M059J (cell line): ENCODE measurements at places on chromosomes 16 and 17. TPM values are rescaled to one million over a fixed set of nuclear protein-coding genes. Genes with fewer than 3 reads are reported as not detected.
A peak's percentile ranks its signal among the peaks of the same experiment; 100 is the strongest.

Gene CTRB2
- not detected in 2 replicates for total RNA-seq

Gene CTRB1
- total RNA-seq: not detected in 2 replicates

Gene TEX2
- total RNA-seq: 13.4 and 22.6 TPM in 2 replicates

GRCh38 chr17:78779850-78780249 lies 2.2 kb downstream of the CYTH1 start:
- no peak for DNase-seq

GRCh38 chr17:67378454-67379250 lies 1.6 kb downstream of the PITPNC1 start:
- DNase-seq: peak; percentile 81

DNA sequence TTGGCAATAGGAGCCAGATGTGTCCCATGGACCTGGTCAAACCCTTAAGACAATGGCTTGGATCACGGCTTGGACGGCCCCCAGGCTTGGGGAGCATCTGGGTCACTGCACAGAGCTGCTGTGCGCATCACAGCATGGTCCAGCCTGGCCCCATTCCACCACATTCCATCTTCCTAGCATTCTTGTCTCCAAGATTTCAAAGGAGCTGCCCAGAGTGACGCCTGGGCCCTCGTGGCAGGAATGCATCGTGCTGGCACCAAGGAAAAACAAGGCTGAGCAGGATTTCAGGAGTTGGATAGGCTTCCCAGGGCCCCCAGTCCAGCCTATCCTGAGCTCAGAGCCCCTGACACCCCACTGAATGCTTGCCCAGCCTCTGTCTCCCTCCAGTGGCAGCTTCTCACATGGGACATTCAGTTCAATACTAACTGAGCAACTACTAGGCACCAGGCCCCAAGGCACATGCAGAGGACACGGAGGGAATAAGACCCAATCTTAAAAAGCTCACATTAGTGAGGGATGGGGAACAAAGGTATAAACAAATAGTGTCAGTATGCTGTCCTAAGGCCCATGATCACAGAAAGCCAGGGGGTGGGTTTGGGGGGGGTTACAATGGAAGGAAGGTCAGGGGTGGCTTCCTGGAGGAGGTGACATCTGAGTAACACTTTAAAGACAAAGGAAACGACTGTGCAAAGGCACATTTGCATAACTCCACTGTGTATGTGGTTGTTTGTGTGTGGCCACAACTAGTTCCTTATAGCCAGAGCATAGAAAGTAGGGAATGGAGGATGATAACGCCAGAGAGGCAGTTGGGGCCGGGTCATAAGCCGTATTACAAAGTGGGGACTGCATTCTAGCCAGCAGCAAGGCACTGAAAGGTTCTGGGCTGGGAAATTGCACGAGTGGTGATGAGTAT lies 34.1 kb downstream of the TK2 start:
- peak; percentile 59 for DNase-seq

- DNase-seq: no peak
Measured at GRCh38 chr17:61209525-61209924, 190.1 kb upstream of the TBX2 start.

DNA sequence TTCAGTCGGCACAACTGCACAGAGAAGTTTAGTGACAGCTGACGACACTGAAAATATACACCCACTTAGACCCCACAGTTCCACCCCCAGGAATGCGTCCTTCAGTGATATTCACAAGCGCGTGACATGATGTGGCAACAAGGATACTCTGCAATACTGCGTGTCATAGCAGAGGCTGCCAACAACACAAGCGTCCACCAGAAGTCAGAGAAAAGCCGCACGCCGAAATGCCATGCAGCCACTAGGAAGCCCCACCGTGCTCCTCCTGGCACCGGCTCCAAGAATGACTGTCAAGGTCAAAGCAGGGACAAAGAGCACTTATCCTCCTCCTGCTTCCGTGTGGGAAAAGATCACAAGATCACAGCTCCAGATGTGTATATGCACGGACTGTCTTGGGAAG lies 3.5 kb downstream of the ATP2A3 start:
- DNase-seq: no peak

Gene OR1D5
- not detected in 2 replicates for total RNA-seq

- DNase-seq: no peak
Measured at GRCh38 chr17:46878055-46878454, 26.7 kb downstream of the WNT9B start.

Gene CA4
- 0.42 TPM in 1 of 2 replicates, not detected in the other for total RNA-seq

DNA sequence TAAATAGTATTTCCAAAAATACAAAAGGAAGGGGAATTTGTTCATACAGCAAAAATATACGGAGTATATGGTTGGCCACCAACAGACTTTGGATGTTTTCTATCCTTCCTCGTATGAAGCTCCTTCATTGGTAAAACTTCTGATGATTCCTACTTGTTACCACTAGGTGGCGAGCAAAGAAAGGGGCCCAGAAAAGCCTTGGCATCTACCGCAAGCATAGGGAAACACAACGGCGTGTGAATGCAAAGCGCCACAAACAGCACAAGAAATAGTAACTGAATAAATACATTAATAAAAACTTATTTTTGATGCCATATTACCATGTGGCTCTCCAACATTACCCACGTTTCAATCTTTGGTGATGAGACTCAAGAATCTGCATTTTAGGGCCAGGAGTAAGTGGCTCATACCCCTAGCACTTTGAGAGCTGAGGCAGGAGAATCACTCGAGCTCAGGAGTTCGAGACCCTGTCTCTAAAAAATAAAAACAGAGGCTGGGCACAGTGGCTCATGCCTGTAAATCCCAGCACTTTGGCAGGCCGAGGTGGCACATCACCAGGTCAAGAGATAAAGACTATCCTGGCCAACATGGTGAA lies 34.5 kb downstream of the YWHAE start:
- peak; percentile 77 for DNase-seq

Gene CCDC144A
- 0.27 and 0.42 TPM in 2 replicates for total RNA-seq

- DNase-seq: peak; percentile 63
Measured at GRCh38 chr17:2181206-2181896, 122.2 kb downstream of the SMG6 start.

Gene TEX14
- total RNA-seq: not detected in 2 replicates

GRCh38 chr17:8947201-8947600 lies 18.3 kb downstream of the PIK3R5 start:
- DNase-seq: peak; percentile 42

Gene AGRP
- total RNA-seq: not detected in 2 replicates

- DNase-seq: peak; percentile 5
Measured at GRCh38 chr17:67049025-67049739, 4.8 kb downstream of the CACNG1 start.

DNA sequence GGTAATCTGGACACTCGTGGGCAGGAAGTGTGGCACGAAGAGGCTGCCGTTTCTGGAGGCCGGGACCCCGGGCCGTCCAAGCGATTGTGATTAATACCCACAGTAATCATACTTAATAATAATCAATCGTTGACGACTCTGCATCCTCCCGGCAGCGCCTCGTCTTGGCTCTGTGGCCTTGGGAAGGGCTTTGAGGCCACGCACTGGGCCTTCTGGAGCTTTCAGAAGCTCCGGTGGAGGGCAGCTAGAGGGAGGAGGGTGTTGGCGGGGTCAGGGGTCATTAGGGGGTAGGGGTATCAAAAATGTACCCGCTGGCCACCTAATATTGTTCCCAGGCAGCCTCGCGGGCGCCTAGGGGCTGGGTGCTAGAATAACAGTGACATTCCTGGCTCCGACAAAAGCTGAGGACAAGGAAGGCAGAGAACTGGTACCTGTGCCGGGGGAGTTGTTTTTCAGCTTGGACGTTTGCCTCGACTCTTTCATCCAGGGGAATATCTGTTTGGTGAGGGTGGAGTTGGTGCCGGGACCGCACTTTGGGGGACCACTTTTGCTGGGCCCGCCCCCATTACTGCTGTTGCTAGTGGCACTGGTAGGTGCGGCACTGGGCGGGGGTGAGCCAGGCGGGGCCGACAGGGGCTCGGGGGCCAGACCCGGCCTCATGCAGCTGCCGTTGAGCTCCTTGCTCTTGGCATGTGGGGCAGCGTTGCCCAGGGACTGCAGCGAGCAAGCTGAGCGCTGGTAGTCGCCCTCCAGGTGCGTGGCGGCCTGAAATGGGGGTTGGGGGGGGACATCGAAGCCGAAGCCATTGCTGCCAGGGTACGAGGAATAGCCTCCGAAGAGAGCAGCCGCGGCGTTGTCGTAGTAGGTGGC lies 6.9 kb upstream of the HOXB2 start:
- DNase-seq: peak; percentile 1

DNA sequence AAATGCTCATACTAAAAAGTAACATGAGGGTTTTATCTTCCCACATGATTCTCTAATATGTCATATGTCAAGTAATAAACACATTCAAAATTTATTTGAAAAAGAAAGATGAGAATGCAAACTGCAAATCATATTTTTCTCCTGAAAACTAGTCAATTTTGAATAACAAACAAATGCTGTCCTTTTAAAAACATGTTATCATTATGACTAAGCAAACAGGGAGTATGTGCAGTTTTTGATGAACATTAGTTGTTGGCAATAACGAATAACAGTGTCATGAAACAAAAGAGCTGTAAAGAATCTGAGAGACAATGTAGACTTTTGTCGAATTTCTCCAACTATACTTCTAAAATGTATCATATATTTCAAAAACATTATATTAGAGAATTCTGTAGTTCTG lies 34.8 kb downstream of the RPGRIP1L start:
- no peak for DNase-seq

GRCh38 chr17:34703533-34703932 lies 124.2 kb downstream of the TMEM132E start:
- peak; percentile 43 for DNase-seq

- DNase-seq: no peak
Measured at GRCh38 chr17:601926-602303, 112.7 kb downstream of the VPS53 start.

Gene MYH11
- not detected in 2 replicates for total RNA-seq

- DNase-seq: no peak
Measured at GRCh38 chr16:58850678-58851020, 116.5 kb upstream of the GOT2 start.

Gene ATP2A3
- 0.10 TPM in 1 of 2 replicates, not detected in the other for total RNA-seq

DNA sequence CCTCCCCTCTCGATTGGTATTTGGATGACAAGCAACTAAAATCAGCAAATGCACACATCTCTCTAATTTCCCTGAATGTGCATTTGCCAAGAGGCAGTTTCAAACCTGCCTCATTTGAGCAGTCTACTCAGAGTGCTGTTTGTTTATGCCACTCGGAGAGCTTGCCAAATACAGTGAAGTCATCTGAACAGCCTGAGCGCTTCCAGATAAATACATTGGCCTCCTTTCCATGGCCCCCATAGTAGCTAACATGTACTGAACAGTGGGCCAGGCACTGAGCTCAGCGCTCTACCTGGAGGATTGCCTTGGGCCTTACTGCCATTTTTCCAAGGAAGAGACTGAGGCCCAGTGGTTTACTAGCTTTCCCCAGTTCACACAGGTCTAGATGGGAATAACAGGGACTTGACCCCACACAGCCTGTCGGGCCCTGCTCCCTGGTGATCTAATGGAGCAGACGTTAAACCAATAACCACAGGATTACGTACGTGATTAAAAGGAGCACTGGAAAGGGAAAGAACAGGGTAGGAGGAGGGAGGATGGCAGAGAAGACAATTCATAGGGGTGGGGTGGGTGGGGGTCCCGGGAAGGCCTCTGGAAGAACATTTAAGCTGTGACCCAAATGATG lies 18.7 kb upstream of the ANKRD40CL start:
- peak; percentile 45 for DNase-seq

DNA sequence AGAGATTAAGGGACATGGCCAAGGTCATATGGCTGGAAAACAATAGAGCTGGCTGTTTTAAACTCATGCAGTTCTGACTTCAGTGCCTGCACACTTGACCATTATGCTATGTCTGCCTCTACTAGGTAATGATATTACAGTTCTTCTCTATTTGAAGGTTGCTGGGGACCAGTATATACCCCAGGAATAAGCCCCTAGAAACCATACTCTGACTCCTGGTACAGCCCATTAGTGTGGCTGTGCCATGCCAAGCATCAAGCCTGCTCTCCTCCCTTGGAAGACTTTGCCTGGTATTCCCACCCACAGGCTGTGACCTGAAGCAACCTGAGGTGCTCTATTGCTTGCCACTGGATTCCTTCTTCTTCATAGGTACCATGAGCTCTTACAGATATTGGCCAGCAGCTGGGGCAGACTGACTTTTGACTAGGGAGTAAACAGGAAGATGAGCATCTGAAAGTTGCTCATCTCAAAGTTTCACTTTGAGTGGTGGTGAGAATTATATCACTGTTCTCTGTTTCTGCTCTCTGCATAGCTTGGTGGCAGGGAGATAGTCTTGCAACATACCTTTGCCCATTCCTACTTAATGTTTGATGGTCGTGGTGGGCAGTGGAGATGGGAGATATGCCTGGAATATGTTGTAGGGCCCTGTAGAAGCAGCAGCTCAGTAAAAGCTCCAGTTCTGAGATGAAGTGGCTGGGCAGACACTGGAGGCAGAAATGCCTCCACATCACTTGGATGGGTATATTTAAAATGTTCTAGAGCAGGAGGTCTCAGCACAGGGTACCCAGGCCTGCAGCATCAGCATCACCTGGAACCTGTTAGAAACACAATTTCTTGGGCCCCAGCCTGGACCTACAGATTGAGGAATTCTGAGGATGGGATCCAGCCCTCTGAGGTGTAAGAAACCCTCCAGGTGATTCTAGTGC lies 274.7 kb downstream of the HS3ST4 start:
- no peak for DNase-seq

- DNase-seq: peak; percentile 82
Measured at GRCh38 chr16:31453255-31454204, 5.8 kb upstream of the ARMC5 start.

- no peak for DNase-seq
Measured at GRCh38 chr17:58315281-58315711, 13.3 kb downstream of the TSPOAP1 start.

DNA sequence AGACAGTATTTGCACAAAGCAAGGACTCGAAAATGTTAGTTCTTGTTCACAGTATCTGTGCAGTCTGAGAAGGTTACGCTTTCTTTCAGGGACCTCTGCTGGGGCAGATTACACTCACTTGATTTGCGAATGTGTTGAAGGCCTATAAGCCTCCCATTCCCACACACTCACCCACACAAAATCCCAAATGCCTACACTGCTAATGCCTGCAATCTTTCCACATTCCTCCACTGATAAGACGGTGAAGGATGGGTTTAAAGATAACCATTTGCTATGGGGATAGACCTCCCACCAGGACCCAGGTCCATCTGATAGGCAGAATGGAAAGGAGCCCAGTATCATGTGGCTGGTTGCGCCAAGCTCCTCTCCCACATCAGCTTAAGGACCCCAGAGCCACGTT lies 394.9 kb upstream of the SALL1 start:
- no peak for DNase-seq

GRCh38 chr17:47265983-47266541 lies 12.4 kb downstream of the ITGB3 start:
- DNase-seq: peak; percentile 87

DNA sequence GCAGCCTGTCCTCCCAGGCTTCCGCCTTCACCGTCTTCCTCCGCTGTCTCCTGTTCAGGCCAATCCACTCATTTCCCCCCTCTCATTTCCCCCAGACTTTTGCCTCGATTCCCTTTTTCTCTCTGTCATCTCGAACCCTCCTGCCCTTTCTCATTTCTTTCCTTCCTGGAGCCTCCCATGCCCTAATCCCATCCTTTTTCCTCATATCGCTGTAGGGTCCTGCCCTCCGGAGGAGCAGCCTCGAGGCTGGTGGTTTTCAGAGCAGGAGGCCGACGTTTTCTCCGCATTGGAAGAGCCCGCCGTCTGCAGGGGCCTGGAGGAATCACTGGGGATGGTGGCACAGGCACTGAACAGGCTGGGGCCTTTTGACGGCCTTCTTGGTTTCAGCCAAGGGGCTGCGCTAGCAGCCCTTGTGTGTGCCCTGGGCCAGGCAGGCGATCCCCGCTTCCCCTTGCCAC lies 597 bp downstream of the OVCA2 start:
- peak; percentile 35 for DNase-seq

GRCh38 chr17:44338702-44339101 lies 6.4 kb upstream of the GRN start:
- DNase-seq: peak; percentile 34
